ENCODE measurements at places on chromosomes 7 and 10.

DNA sequence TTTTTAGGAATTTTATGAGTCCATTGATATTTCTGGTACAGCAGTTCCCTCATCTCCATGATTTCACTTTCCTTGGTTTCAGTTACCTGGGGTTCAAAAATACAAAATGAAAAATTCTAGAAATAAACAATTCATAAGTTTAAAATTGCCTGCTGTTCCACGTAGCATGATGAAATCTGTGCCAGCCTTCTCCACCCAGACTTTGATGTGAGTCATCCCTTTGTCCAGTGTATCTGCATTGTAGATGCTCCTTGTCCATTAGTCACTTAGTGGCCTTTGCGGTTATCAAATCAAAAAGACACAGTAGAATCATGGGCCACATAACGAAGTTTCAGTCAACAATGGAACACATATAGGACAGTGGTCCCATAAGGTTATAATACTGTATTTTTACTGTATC, 286.9 kb downstream of the PTEN start:
- DNase-seq: no peak

DNA sequence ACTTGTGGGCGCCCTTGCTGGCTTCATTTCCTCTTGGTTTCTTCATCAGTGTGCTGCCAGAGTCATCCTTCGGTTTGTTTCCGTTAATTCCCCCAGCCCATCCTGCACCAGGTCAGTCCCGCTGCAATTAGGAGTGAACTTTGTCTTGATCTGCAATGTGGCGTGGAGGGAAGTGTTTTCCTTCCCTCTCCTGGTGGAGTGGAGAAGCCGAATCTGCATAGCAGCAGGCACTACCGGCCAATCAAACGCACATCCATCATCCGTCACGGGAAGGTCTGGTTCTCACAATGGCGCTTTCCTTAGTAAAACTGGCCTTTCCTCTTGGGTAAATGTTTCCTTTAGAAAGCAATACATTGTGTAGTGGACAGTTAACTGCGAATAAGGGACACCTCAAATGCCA, 337.5 kb downstream of the CXCL12 start:
- no peak for DNase-seq

- DNase-seq: no peak
These were observed 526 bp downstream of the GIMAP1 start for GRCh38 chr7:150716939-150717338.

DNA sequence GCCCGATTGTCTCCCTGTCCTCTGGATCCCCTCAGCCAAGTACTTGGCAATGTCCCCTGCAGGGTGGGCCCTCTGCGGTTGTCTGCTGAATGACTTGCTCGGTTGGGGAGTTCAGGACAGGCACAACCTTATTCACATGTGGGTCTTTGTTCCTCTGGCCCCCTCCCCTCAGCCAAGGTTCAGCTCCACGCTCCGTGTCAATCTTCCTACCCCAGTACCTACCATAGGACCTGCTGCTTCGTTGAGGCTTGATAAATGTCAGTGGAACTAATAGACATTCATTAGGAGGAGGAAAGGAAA, 7.1 kb downstream of the CPA5 start:
- no peak for DNase-seq

Measured in CD8-positive, alpha-beta memory T cell (primary cell).